Iris pigment epithelial cell (primary cell): ENCODE measurements at places on chromosomes 5 and 9.
A peak's percentile ranks its signal among the peaks of the same experiment; 100 is the strongest.

DNA sequence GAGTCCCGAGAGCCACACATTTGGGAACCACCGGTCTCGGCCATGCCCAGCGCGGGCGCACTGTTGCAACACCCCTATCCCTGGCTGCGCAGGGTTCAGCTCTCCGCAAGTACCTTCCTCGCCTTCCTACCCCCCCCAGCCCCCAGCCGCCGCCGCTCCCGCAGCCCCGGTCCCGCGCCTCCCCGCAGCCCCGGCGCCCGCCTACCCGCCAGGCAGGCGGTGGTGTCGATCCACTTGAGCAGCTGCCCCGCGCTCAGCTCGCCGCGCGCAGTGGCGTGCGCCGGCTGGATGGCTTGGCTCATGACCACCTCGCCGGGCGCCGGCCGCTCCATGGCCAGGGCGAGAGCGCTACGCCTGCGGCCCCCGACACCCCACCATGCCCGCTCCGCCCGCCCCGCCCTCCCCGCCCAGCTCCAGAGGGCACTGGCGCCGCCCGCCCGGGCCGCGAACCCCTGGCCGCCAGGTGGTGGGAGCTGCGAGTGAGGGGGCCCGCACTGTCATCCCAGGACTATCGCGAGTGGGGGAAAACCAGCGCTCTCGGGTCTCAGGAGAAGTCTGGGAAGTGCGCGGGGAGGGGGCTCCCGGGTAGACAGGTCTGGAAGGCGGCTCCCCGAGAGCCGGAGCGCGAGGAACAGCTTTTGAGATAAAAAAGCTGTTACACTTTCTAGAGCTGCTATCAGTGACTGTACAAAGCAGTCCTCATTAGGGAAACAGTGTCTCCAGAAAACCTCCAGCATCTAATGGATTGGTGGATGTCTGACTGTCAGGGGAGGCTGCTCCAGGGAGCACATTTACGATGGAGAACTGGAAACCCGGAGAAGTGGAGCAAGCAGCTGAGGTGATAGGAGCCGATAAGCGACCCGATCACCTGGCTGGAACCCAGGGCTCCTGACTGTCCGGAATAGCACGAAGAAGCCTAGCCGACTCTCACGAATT lies at the start of gene ACOT12:
Gene ACOT12 (minus strand): TSS at position 352 of the 936 bp plus-strand sequence. CDS start 20 bp downstream, at position 332.
- DNase-seq, result peak; percentile 22

- DNase-seq, result peak; percentile 45
Measured at GRCh38 chr5:68436686-68437520, 221.3 kb downstream of the PIK3R1 start.

GRCh38 chr5:61617039-61617438 lies 285.0 kb downstream of the ZSWIM6 start:
- DNase-seq, result no peak

GRCh38 chr5:94094793-94095441 lies 353.5 kb upstream of the POU5F2 start:
- no peak for DNase-seq

DNA sequence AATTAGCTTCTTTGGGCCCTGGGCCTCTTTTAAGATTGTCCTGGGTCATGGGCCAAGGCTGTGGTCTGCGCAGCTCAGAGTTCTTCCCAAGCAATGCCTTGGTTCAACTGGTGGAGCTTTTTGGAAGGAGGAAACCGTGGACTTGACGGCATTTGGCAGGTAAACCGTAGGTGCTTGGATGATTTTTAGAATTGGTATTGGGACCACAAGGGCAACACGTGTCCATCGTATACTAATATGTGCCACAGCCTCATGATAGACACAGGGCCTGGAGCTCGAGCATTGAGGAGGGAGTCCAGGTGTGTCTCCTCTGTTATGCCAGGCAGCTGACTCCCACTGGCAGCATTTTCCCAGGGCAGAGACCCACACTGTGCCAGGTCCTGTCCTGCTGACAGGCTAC lies 120.9 kb upstream of the PITX1 start:
- DNase-seq, result no peak

DNA sequence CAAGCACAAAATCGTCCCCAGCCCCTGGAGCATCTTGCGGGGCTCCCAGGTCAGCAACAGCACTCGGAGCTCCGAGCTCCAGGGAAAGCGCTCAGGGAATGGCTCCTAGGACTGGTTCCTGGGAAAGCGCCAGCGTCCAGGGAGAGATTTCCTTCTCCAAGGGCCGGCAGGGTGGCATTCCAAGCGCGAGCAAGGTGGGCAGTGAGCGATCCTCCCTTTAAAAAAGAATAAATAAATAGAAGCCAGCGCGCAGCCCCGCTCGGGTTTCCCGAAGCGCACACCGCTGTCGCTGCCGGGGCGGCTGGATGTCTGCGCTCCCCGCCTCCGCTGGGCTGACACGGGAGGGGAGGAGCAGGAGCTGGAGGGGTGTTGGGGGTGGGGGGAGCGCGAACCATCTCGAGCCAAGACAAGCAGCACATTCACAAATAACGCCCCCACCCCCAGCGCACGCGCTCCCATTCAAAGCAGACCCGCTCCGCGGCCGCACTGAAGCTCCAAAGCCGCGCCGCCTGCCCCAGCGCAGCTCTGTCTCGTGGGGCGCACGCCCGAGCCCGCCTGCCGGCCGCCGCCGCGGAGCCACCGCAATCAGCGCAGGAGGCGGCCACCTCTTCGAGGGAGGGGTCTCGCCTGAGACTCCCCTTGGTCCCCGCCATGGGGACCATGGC lies 327.4 kb downstream of the SH3GL2 start:
- DNase-seq, result peak; percentile 3

- no peak for DNase-seq
Measured at GRCh38 chr5:136232316-136232715, 39.4 kb upstream of the SMIM32 start.

DNA sequence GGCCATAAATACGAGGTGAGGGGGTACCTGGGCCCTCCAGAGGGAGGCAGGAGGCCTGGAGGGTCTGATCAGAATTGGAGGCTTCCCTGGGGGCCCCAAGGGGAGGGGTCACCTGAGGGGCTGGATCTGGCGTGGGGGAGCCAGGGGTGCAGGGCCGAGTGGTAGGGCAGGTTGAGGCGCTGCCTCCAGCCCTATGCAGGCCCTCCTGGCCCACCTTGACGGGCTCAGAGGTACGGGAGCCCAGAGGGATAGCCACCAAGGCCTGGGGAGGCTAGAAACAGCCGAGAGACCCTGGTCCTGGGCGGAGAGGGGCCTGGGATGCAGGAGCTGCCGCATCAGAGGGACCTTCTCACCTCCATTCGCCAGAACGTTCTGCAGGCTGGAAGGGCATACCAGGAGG lies 24.3 kb downstream of the LHX3 start:
- no peak for DNase-seq

DNA sequence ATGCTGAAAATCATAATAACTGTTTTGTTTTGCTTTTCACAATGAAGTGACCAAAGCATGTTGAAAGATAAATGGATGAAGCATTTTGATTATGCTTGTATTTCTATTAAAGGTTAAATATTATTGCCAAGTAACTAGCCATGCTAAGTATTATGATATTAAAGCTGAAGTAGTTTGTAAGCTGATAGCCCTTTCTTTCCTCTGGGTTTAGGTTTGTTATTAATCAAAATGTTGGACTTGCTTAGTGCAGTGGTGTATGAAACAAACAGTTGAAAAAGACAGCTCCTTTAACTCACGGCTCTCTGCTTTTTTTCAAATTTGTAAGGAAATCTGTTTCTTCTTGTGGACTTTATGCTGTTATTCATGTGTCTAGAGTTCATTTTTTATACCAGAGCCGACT lies 246.0 kb downstream of the CWC27 start:
- no peak for DNase-seq

DNA sequence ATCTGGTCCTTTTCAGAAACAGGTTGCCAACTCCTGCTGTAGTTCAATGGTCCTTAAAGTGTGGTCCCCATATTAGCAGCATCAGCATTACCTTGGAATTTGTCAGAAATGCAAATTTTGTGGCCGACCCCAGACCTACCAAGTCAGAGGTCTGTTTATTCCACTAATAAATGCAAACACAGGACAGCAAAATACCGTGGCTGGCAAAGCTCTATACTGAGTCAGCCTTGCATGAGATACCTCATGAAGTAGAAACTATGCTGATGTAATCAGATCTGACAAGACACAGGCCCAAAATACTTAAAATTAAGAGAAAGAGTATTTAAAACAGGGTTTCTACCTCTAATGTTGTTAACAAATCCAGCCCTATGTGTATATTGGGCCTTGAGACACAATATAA lies 3.0 kb downstream of the GOLM1 start:
- peak; percentile 78 for DNase-seq

- DNase-seq, result no peak
Measured at GRCh38 chr5:67267512-67268216, 71.1 kb upstream of the CD180 start.

DNA sequence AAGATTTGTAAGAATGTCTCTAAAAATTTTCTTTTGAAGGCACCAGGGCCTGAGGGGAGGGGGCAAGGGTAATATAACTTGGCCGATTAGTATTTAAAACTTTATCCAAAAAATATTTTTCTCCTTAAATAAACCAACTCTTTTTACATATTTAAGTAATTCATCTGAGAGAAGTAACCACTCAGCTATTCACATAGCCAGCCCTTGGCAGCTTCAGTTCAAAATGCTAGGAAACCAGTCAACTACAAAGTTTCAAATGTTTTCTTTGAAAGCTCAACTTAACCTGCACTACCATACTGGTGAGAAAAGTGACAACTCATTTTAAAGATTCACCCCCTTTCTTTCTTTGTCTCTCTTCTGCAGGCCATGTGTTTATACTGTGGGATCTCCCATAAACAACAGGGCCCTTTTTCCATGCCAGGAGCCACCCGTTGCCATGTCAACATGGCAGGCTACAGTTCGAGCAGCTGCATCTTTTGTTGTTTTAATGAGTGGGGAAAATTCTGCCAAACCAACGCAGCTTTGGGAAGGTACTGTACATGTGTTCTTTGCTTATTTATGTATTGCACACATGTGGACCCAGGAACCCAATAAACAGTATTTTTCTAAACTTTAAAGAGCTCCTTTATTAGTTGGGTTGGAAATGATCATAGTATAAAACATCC lies 46.3 kb downstream of the AOPEP start:
- DNase-seq, result peak; percentile 32

DNA sequence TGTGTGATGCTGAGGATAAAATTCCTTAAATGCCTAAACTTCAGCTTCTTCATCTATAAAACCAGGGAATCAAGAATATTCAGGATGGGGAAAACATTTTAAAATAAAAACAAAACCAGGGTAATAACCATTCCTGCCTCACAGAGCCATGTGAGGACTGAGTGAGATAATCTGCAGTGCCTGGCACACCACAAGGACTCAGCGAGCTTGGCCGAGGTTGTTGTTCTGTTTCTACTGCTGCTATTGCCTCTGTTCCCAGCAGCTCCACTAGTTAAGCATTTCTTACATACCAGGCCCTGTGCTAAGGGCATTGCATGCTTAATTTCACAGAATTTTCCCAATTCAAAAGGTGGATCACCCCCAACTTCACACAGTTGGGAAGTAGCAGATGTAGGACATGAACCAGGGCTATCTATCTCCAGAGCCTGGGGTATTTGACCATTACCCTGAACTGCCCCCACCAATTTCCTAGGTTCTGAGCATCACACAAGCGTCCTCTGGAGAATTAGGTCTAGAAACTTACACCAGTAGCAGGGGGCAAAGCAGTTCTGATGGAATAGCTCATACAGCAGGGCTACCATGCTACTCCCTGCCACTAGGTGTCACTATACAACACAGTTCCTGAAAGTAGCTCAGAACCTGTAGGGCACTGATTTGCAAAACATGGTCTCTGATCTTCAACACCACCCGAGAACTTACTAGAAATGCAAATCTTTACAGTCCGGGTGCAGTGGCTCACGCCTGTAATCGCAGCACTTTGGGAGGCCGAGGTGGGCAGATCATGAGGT lies 74.3 kb downstream of the LRSAM1 start:
- DNase-seq, result peak; percentile 63
